ENCODE measurements at places on chromosomes 5 and 9. TPM values are rescaled to one million over a fixed set of nuclear protein-coding genes. Genes with fewer than 3 reads are reported as not detected.

- DNase-seq = peak; percentile 27
Observed at GRCh38 chr9:101706261-101706798, 32.1 kb downstream of the GRIN3A start.

DNA sequence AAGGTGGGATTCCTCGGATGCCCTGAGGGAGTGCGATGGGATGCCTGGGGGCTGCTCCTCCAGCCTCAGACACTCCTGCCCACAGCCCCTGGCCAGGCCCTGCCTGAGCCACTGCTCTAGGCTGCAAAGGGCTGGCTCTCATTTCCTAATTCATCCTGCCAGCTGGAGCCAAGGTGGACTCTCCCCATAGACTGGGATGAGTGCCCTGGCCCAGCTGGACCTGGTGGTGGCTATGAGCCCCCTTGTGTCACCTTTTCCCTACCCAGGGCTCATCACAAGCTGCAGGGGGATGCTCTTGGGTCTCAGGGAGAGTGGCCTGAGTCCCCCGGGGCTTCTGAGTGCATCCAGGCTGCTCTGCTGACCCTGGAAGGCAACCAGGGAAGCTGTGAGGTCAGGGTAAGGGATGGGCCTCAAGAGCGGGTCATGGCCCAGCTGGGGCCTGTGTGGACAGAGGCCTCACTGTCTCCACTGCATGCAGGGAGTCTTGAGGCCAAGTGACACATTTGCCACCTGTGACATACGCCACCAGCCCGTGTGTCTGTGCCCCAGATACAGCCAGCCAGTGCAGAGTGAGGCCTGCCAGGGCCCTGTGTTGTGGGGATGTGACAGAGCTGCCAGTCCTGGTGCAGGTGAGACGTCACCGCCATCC is 102.7 kb upstream of the IER5L start:
- no peak for DNase-seq

- DNase-seq = no peak
Observed at GRCh38 chr5:173851595-173852243, 36.4 kb upstream of the CPEB4 start.

- peak; percentile 49 for DNase-seq
Observed at GRCh38 chr9:14271093-14271673, 42.8 kb downstream of the NFIB start.

DNA sequence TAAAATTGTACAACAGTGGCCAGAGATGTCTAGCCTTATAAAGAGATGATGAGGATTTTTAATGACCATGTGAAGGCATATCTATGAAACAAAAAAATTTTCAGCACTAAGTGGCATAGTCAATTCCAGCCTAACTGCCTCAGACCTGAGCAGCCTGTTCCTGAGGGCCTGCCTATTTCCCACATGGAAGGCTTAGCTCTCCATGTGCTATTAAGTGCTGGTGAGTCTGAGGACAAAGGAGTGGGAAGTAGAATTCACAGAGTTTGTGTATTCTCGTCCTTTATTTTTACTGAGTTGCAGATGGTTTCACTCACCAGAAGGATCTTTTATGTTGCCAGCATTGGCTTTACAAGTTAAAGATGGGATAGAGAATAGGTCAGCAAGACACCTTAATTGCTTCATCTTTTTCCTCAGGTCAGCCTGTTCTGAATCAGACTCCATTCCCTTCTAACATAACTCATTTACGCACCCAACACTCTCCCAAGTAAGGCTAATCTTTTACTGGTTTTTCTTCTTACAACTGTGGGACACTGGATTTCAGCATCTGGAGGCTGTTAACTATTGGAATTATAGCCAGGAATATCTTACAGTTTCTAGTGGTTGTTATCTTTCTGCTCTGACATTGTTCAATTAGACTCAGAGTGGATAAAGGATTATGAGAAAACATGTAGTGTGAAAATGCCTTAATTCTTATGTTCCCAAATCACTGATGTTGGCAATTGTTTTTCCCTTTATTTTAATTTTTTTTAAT is 76.8 kb downstream of the ISOC1 start:
- no peak for DNase-seq

DNA sequence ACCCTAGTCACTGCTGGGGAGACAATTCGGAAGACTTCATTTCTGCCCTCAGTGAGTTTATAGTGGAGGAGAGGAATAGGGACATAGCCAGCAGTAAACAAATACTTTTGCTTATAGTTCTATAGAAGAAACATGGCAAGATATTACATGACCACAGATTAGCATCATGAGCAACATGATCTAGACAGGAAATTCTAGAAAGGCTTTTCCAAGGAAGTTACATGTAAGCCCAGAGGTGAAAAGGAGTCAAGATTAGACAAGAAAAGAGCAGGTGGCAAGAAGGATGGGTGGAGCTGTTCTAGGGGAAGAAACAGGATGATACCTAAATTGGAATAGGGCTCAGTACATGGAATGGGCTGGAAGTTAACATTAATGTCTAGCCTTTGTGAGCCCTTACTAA is 82.8 kb upstream of the MYO10 start:
- DNase-seq = no peak

DNA sequence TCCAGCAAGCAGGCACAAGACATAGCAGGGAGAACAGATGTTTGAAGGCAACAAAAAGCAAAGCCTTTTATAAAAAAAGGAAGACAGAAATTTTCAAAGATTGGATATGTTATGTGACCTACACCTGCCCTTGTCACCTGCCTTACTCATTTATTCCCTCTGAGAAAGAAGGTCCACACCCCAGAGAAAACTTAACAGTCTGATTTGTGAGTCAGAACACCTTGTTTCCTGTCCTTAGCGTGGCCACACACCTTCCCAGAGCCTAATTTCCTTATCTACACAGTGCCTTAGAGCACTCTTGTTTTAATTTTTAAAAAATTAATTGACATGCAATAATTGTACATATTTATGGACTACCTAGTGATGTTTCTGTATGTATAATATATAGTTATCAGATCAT is 419.0 kb upstream of the DAB2 start:
- no peak for DNase-seq

- DNase-seq = no peak
Observed at GRCh38 chr9:14706530-14707140, 13.4 kb upstream of the ZDHHC21 start.

DNA sequence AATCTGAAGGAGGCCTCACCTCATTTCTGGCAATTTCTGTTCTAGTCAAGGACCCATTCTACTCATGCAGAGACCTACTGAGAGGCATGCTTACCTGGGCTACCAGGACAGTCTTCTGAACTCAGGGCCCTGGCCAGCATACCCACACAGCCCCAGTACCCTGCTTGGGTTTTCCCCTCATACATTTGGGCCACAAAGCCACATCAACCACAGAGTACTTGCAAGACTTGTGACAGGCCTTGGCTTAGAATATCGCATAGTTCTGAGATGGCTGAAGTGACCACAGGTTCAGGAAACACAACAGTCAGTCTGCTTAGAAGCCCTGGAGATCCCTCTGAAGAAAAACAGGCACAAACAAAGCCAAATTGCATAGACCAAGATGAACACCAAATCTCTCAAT is 758.8 kb upstream of the CDH9 start:
- DNase-seq = no peak

DNA sequence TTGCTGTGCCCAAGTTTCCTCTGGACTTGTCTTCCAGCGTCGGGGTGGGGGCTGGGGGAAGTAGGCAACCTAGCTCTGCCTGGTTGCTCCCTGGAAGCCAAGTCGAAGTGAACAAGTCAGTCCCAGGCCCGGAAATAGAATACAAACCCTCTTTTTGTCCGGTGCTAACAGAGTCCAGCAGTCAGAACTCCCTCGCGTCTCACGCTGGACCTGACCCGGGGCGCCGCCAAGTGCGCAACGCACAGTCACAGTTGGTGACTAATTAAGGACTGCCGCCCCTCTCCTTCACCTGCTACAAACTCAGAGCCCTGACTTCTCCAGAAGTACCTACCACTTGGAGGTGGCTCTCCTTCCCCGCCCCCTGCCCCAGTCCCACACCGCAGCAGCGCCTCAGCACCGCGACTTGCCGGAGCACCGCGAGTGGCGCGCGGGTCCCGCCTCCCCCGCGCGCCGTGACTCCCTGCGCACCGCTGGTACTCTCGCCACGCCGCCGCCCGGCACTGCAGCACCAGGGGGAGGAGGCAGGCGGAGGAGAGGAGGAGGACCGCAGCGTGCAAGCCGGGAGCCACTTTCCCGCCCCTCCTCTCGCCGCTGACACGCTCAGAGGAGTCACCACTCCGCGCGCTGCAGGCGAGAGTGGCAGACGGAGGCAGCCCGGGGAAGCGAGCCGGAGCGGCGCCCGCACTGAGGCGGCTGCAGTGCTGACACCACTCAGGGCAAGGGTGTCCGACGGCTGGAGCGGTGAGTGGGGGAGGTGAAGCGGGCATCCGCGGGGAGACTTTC is at the start of gene SV2C:
Gene SV2C, plus strand, starts transcription at position 612 of the 783 bp plus-strand sequence. CDS start 48,368 bp downstream, outside the sequence.
- peak; percentile 28 for DNase-seq

- DNase-seq = no peak
Observed at GRCh38 chr9:7095058-7095457, 337.3 kb downstream of the KDM4C start.

DNA sequence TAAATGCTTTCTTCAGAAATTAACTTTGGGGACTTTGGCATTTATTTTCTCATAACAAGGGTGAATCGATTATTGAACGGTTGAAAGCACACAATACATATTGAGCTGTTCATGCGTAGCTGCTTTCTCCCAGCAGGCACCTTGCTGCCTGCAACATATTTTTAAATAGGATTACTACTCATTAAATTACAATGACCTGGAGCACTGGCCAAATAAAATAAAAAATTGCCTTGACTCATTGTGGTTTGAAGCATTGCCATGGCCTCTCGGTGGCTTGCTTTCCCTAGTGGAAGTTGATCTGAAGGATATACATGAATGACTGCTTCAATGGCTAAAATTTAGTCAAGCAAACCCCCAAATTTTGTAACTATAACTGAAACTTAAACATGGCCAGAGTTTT is 181.6 kb upstream of the NUDT12 start:
- DNase-seq = no peak

DNA sequence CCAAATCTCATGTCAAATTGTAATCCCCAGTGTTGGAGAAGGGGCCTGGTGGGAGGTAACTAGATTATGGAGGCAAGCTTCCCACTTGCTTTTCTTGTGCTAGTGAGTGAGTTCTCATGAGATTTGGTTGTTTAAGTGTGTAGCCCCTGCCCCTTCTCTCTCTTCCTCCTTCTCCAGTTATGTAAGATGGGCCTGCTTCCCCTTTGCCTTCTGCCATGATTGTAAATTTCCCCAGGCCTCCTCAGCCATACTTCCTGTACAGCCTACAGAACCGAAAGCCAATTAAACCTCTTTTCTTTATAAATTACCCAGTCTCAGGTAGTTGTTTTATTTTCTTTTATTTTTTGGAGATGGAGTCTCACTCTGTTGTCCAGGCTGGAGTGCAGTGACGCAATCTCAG is 18.2 kb upstream of the TXNDC8 start:
- DNase-seq = no peak

DNA sequence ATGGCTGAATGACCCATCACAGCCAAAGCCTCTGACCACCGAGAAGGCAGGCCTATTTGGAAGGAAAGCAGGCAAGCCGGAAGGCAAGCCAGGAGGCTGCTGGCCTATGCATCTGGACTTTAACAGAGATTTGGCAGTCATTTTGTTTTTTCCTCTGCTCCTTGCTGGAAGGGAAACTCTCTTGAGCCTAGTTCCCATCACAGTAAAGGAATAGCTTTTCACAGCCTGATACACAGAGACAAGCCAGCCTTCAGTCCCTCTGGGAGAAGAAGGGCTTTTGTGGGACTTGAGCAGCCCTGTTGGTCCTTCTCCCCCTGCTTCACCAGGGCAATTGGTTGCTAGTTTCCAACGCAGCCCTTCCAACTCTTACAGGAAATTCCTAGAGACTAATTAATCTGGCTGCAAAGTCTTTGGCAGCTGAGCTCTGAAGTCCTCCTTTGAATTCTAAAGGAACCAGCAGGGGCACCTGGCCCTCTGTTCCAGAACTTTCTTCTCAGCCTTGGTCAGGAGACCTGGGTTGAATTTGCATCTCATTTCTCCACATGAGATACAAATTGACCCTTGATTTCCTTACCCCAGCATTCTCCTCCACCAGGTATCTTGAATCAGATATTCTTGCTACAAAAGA is 157.3 kb upstream of the EPB41L4A start:
- DNase-seq = no peak

DNA sequence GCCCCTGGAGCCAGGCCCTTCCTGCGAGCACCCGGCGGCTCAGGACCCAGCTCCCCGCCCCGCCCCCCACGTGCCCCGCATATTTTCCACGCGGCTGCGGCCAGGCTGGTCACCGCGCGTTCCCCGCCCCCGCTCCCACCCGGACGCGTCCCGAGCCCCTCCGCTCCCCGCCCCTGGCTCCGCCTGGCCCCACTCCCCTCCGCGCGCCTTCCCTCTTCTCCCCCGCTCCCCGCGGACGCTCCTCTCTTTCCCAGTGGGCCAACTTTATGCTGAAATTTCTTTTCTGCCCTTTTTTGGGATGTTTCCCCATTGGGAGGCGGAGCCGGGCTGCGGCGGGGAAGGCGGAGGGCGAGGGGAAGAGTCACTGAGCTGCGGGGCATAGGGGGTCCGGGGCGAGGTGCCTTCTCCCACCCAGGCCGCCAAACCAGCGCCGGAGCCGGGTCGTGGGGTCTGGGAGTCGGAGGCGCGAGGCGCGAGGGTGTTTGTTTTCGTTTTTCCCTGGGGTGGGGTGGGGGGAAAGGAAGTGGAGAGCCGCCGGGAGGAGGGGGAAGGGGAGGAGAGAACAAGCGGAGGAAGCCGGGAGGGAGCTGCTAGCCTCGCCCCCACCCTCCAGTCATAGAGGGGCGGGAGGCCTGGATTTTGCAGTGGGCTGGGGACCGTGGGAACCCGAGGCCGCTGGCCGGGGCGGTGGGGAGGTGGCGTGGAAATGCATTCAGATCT is 1.0 kb upstream of the TPM2 start:
- peak; percentile 73 for DNase-seq

DNA sequence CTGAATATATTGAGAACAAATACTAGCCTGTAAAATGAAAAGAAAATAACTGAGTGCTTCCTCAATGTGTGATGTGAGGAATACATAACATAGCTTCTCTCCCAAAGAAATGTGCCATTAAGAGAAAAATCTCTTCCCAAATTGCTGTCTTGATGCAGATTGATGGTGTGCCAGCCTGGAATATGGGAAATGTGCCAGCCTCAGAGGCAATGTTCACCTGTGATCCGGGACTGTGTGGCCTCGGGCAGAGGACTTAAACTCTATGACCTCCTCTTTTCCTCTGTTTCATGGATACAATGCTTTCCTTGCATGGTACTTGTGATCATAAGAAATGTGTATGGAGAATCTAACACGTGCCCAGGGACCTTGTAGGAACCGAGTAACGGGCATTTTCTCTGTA is 370.9 kb downstream of the DIRAS2 start:
- no peak for DNase-seq

DNA sequence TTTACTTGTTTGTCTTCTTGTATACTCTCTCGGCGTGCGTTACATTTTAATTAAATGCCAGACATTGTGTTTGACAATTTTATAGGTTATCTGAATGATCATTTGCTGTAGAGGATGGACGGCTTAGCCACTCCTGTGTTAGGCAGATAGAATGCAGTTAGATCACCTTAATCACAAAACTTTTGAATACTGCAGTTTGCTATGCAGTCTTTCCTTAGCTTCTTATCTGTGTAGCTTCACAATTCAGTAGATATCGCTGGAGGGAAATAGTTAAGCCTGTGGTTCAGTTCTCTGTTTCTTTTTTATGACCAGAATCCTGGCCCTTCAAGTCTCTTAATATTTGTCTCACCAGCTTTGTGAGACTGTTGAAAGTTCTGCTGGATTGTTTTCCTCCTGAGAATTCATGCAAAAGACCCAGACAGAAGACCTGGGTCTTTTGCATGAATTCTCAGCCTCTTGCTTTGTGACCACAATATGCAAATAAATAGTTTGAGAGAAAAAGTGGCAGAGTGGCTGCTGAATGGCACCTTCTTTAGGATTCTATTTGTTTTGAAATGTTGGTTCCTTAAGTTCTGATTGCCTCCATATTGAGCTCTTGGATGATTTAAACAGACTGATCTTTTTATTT is 40.2 kb downstream of the RASA1 start:
- DNase-seq = no peak

Gene PCDHAC2
- 0.32 TPM for total RNA-seq

Gene FAM153A
- 4.4 TPM for total RNA-seq

Gene FOXD4L4
- 0.30 TPM for total RNA-seq
